ENCODE measurements at places on chromosomes 2 and 18. TPM values are rescaled to one million over a fixed set of nuclear protein-coding genes. Genes with fewer than 3 reads are reported as not detected.

The RAPGEF4 gene
- total RNA-seq: 2.2 TPM

The UGT1A5 gene
- total RNA-seq: not detected

The PLEK gene
- not detected for total RNA-seq

The G6PC2 gene
- total RNA-seq: not detected

The KLHL29 gene
- total RNA-seq: 4.7 TPM

The VWA3B gene
- total RNA-seq: not detected

The STEAP3 gene
- total RNA-seq: 30.5 TPM

The SPATA3 gene
- not detected for total RNA-seq

The TTC32 gene
- not detected for total RNA-seq

DNA sequence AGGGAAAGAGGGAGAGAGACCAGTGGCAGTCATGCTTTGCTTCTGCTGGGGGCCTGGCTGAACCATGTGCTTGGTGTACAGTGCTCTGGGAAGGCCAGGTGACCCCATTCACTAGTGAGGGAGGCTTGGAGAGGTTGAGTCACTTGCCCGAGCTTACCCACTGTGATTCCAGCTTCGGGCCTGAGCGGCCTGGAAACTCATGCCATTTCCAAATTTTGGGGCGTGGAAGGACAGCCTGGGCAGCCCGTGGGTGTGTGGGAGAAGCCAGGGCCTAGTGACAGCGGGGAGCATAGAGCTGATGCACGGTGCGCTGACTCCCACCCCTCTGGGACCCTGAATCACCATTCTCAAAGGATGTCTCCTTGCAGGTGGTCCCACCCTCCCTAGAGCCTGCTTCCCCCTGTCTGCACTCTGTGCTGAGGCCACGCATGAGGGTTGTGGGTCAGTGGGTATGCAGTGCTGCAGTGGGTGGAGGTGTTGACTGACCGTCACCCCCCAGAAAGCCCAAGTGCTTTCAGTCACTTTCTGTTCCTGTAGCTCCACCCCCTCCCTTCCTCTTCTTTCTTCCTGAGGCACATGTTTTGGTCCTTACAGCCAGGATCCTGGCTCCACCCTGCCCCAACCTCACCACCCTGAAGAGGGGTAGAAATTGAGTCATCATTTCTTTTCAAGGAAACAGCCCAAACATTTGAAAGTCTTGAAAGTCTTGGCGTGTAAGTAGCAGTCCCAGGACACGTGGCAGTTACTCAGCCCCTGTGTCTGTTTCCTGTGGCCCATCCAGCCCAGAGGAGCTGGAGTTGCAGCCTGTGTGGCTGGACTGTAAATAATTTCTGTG is 69.3 kb upstream of the MCFD2 start:
- peak; percentile 98 for DNase-seq

DNA sequence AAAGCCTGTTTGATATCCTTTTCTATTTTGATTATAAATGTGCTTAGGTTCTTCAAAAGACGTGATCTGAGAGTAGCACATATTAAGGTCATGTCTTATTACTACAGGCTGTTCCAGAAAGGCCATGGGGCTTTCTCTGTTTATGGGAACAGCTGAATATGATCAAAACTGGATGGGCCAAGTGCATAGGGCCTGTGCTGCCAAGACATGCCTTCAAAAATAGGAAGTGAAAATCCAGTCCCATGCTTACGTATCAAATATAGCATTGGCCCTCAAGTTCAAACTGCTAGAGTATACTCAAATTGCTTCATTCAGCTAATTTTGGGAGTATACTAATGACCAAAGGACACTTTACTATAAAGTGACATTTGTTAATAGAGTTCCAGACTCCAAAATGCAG is 24.1 kb downstream of the SLC25A52 start:
- DNase-seq: no peak

DNA sequence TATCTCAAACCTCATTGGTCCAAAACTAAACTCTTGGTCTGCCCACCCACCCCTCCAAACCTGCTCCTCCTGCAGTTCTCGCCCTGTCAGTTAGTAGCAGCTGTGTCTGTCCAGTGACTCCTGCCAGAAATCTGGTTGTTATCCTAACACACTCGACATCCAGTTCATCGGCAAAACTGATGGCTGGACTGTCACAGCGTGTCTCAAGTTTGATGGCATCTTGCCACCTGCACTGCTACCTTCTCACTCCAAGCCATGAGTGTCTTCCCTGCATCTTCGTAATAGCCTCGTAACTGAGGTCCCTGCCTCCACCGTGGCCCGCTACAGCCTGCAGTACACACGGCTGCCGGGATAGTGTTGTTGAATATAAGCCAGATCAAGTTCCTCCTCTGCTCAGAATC is 470.1 kb upstream of the RAB12 start:
- no peak for DNase-seq

- DNase-seq: no peak
These were observed 23.7 kb upstream of the ACKR3 start for GRCh38 chr2:236545814-236546480.

DNA sequence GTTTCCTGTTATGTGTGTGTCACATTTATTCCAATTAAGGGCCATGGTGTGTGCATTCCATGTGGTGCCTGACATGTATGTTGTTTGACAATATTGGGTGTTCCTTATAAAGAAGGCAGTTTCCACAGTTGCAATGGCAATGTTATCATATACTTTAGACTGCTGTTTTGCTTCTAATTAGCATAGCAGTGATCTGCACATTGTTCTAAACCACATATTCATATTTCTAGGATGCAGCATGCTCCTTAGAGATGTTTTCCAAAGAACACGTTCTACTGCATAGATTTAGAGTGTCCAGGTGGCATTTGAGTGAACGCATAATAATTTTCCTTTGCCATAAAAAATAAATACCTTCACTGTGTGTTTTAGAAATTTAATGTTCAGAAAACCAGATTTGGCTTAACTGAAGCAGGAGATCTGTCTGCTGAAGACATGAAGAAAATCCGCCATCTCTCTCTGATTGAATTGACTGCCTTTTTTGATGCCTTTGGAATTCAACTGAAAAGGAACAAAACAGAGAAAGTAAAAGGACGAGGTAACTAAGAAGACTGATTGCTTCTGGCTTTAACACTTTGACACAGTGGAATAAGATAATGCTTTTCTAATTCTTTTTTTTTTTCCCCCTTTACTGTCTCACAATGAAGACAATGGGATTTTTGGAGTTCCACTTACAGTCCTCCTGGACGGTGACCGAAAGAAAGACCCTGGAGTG is 143.7 kb downstream of the ARHGAP28 start:
- DNase-seq: no peak

DNA sequence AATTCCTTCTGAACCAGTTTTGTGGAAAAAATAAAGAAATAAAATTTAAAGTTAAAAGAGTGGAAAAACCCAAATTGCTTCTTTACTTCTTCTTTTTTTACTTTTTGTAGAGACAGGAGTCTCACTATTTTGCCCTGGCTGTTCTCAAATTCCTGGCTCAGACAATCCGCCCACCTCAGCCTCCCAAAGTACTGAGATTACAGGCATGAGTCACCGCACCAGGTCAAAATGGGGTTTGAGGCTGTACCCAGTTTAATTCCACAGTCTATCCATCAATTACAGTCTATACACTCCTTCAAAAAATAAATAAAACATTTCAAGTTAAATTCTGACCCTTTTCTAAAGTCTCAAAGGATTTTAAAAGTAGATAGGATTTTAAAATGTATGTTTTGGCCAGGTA is 120.3 kb downstream of the FAM161A start:
- peak; percentile 45 for DNase-seq

- DNase-seq: peak; percentile 9
These were observed 26.8 kb downstream of the AAK1 start for GRCh38 chr2:69616755-69617154.

DNA sequence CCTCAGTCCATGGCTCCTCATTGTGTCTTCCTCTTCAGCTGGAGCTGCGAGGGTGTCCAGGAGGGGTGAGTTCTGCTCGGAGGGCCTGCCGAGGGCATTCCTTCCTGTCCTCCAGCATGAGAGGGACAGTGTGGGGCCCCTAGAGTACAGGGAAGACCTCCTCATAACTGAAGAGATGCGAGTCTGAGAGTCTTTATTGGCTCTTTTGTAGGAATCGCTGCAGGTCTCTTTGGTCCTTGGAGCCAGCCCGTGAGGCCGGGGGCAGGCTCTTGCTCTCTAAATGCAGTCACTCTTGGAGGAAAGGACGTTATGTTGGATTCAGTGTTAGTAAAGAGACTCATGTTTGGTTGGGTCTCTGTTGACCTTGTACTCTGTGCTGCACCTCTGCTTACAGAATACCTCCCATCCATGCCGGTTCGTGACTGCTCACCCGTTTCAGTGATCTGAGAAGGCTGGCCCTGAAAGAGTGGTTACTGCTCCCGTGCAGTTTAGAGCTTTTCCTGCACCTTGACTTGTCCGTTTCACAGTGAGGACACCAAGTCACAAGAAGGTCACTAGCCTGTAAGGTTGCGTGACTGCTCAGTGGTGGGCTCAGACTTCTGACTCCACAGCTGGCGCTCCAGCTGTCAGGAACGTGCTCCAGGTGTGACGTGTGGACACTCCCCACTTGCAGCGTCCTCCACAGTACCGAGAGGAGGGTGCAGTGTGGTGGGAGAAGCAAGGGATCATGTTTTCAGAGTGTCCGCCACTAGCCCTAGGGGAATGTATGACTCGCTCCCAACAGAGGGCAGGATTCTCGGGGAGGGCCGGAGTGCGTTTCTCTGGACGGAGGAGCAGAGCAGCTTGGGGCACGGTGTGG is 7.8 kb downstream of the ATG4B start:
- DNase-seq: no peak

GRCh38 chr18:46110406-46110805 is 6.2 kb downstream of the HAUS1 start:
- no peak for DNase-seq

DNA sequence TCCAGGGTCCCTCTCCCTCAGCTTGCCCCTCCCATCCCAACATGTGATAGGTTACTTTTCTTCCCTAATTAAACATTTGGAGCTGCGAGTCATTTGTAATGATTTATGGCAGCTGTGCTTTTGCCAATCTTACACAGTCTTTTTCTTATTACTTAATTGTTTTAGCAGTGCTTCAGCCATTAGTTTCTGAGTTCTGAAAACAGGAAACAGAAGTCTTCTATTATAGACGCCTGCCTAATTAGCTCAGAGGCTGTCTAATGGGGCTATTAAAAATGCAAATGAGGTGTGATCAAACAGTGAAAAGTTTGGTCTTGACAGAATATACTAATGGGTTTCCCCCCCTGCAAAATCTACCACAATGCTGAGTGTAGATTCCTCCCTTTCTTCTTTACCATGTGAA is 388.3 kb upstream of the CELF4 start:
- no peak for DNase-seq

DNA sequence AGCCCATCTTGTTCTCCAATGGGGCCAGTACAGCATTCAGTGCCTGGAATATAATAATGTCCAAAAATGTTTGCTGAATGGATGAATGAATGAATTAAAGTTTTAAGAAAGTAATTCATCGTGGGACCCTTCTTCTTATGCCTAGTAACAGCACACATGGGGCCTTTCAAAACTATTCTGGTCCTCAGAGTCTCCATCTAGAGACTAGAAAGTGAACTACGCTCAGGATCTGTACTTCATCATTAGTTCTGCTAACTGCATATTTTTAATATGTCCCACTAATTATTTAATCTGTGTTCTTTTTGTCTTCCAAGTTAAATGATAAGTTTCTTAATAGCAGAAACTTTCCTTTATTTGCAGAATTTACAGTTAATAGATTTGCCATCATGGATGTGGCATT is 172.5 kb downstream of the SMAD2 start:
- peak; percentile 30 for DNase-seq

DNA sequence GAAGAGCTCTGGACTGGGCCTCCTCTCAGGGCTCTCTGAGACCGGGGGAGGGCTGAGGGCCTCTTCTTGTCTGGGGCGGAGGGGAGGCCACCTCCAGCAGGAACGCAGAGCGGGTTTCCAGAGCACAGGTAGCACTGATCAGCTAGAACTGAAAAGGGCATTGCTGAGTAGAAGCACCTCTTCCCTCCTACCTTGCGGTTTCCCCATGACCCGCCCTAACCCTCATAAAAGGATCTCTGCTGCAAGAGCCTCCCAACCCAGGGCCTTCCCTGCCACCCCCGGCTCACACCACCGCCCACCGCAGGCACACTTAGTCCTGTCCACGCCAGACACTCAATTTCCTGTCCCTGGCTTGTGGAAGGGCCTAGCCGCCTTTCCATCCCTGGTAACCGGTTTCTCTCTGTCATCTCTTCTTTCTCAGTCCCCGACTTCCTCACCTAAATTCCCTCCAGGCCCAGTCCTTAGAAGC is 966 bp downstream of the ADCY3 start:
- peak; percentile 50 for DNase-seq

DNA sequence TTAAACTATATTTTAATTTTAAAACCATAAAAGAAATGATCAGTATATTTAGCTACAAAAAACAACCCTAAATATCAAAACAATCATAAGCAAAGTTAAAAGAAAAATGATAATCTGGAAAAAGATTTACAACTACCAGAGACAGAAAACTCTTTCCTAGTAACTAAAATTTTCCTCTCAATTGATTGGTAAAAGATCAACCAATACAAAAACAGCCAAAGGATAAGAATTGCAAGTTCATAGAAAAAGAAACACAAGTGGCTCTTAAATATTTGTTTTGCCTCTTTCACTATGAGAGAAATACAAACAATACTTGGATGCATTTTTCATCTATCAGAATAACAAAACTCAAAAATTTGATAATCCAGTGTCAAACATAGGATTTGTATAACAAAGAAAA is 101.8 kb upstream of the ZC3H15 start:
- DNase-seq: no peak

DNA sequence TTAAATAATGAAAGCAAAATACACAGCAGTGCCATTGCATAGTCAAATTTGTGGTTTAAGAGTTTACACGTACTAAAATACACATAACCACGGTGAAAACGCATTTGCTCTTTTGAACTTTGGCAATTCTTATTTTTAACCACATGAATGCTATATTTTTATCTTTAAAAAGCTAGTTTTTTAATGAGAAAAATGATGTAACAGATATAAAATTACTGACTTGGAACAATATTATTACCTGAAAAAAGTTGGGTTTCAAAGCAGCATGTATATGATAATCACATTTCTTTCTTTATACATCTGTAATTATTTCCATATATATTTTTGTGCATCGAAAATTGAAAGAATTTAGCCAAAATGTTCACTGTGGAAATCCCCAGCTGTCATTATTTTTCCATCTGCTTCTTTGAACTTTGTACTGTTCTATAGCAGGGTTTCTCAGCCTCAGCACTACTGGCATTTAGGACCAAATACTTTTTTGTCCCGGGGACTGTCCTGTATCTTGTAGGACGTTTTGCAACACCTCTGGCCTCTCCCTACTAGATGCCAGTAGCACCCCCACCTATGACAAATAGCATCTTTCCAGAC is 75.9 kb upstream of the CAB39 start:
- no peak for DNase-seq

- DNase-seq: no peak
These were observed 33.0 kb downstream of the CYRIA start for GRCh38 chr2:16632598-16632997.

DNA sequence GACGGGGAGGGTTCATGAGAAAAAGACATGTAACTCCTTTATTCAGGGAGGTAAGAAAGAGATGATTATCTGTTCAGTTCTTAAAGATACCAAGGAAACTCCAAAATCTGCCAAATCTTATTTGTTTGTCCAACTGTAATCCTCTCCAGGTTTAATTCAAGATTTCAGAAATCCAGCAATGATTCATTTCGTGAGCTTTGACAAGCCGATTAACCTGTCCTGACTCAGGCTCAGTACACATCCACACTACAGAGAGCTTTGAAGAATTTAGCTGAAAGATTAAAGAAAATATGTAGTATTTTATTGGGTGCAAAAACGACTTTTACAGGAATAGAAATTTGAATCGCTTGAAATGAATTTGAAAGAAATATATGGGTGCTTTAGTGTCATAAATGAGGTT is 1.1 kb downstream of the SPAG16 start:
- no peak for DNase-seq

- peak; percentile 48 for DNase-seq
These were observed 108.2 kb downstream of the PDE1A start for GRCh38 chr2:182318466-182319220.

Data from GM23248 (cell line).